ENCODE measurements at places on chromosomes 4 and X.

DNA sequence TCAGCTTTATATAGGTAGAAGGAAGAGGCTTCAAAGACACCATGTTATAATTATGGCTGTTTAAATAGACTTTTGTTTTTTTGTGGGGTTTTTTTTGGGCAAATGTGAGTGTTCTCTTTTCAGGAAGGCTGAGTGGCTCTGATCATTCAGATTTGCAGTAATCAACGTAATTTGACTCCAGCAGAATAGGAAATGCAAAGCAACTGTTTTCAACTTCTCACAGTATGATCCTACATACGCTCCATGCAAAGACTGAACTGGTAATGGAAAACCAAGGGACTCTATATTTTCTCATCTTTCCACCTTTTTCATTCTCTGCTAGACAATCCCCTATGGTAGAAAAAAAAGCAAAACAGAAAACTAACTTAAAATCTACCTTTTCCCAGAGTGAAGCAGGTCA, 10.8 kb downstream of the ADH1B start:
- DNase-seq = no peak
- H3K4me3 ChIP-seq = no peak overlapping the region
- no peaks in the 10 kb centered on the region for H3K27me3 ChIP-seq
- no peaks in the 10 kb centered on the region for H3K4me1 ChIP-seq
- H3K36me3 ChIP-seq = no peaks in the 10 kb centered on the region
- no peak overlapping the region for H3K27ac ChIP-seq

GRCh38 chr4:16995451-16995850, 97.0 kb upstream of the LDB2 start:
- no peaks in the 10 kb centered on the region for H3K4me1 ChIP-seq
- H3K27me3 ChIP-seq = no peaks in the 10 kb centered on the region
- peak; percentile 30 for DNase-seq
- H3K27ac ChIP-seq = no peak overlapping the region
- H3K4me3 ChIP-seq = no peak overlapping the region

DNA sequence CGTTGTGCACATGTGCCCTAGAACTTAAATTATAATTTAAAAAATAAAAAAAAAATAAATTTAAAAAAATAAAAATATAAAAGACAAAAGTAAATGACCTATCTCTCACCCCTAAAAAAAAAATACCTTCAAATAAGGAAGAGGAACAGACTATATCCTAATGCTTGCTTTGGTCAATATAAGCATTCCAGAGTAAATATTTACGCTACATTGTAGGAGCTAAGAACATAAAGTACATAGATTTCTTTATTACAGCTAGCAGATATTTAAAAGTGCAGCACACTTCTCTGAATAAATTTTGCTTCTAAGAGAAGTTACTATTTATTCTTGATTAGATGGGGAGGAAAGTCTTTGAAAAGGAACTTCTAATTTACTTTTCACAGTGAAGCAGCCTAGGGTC, 24.5 kb upstream of the UGT2B11 start:
- no peaks in the 10 kb centered on the region for H3K36me3 ChIP-seq
- DNase-seq = no peak
- no peaks in the 10 kb centered on the region for H3K27me3 ChIP-seq
- H3K4me1 ChIP-seq = no peaks in the 10 kb centered on the region
- H3K4me3 ChIP-seq = no peak overlapping the region
- H3K27ac ChIP-seq = no peak overlapping the region

DNA sequence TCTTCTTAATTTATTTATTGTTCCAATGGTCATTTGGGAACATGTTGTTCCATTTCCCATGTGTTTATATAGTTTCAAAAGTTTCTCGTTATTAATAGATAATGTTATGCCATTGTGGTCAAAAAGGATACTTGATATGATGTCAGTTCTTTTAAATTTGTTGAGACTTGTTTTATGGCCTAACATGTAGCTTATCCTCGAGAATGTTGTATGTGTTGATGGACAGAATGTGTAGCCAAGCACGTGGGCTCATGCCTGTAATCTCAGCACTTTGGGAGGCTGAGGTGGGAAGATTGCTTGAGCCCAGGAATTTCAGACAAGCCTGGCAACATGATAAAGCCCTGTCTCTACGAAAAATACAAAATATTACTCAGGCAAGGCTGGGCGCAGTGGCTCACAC, 168.5 kb upstream of the USP38 start:
- no peak overlapping the region for H3K27ac ChIP-seq
- H3K4me1 ChIP-seq = peaks cover 11% of the 10 kb centered on the region
- H3K27me3 ChIP-seq = peaks cover 4% of the 10 kb centered on the region

GRCh38 chr4:185598846-185599552, 63.7 kb upstream of the PDLIM3 start:
- H3K4me3 ChIP-seq = no peak overlapping the region
- DNase-seq = peak; percentile 28
- H3K27me3 ChIP-seq = peaks cover 9% of the 10 kb centered on the region
- no peak overlapping the region for H3K27ac ChIP-seq
